ENCODE measurements at places on chromosomes 11 and 22.

- no peak for DNase-seq
Measured at GRCh38 chr11:57434640-57435546, 8.0 kb upstream of the SLC43A3 start.

GRCh38 chr11:66429983-66430602, 8.6 kb downstream of the MRPL11 start:
- DNase-seq, result peak; percentile 69

- DNase-seq, result no peak
Measured at GRCh38 chr11:44357711-44358110, 47.8 kb upstream of the ALX4 start.

- no peak for DNase-seq
Measured at GRCh38 chr11:6646918-6647679, 8.5 kb downstream of the DCHS1 start.

DNA sequence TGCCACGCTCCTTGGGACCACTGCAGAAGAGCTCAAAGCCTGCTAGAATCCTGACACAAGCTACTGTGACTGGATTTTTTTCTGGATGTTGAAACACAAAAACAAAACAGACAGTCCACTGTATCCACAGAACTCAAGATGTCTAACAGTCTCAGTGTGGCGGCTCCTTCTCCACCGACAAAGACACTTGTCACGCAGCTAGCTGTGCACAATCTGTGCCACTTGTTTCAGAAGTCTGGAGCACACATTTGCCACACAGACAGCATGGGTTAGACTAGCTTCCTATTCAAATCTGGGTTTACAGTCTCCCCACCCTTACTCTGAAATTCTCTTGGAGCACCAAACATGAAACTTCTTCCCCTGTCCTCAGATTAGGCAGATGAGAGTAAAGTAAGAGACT, 99.2 kb downstream of the GALNT18 start:
- no peak for DNase-seq

- DNase-seq, result no peak
Measured at GRCh38 chr22:24142241-24142640, 39.0 kb upstream of the SUSD2 start.

GRCh38 chr11:131538322-131538721, 167.9 kb downstream of the NTM start:
- no peak for DNase-seq

DNA sequence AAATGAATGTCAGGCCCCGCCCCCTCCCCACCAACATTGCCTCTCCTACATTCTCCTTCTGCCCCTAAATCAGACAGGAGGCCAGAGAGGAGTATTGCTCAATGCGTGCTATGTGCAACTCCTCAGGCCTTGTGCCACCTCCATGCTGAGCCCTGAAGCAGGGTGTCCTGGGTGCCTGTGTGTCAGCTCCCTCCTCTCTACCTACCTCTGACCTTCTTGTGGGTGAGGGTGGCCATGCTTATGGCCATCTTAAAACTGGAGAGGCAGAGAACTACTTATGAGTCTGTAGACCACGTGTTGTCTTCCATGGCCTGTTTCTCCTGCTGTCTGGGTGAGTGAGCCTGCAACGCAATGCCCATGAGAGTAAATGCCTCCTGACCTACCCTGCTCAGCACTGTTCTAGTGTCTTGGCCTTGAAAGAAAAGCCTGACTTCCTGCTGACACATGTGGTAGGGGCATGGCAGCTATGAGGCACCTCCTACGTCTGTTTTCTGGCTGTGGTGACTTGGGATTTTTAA, 10.5 kb downstream of the MCAM start:
- DNase-seq, result no peak

DNA sequence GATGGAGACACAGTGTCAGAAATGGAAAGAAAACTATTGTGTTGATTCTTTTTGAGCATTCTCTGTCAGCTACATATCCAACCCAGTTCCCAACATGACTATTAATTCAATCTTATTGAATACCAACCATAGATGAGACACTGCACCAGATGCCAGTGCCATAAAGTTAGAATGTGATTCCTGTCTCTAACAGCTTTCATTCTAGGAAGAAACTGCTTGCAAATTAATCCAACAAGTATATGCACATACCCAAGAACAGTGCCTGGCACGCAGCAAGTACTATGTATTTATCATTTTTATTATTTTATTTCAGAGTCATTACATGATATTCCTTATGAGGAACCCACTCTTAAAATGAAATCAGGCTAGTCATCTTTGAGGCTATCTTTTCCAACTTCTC, 34.5 kb downstream of the SLC5A12 start:
- no peak for DNase-seq

DNA sequence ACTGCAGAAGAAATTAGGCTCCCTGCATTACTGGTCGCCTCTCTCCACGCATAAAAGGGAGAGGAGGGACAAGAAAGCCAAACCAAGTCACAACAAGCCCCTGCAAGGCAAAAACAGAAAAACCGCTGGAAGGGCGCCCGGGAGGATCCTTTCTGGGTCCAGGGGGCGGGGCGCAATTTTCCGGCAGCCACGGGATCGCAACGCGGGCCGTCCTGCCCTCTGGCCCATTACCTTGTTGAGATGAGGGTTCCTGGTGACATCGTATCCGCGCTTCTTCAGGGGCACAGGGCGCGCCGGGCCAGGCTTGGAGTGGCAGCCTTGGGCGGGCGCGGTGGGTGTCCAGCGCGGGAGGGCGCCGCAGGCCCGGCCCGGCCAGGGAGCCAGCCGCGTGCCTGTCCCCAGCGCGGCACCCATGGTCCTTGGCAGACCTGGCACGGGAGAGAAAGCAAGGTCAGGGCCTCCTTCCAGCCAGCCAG, 847 bp downstream of the ME3 start:
- DNase-seq, result peak; percentile 31

- no peak for DNase-seq
Measured at GRCh38 chr11:6611092-6611962, 689 bp downstream of the TAF10 start.

DNA sequence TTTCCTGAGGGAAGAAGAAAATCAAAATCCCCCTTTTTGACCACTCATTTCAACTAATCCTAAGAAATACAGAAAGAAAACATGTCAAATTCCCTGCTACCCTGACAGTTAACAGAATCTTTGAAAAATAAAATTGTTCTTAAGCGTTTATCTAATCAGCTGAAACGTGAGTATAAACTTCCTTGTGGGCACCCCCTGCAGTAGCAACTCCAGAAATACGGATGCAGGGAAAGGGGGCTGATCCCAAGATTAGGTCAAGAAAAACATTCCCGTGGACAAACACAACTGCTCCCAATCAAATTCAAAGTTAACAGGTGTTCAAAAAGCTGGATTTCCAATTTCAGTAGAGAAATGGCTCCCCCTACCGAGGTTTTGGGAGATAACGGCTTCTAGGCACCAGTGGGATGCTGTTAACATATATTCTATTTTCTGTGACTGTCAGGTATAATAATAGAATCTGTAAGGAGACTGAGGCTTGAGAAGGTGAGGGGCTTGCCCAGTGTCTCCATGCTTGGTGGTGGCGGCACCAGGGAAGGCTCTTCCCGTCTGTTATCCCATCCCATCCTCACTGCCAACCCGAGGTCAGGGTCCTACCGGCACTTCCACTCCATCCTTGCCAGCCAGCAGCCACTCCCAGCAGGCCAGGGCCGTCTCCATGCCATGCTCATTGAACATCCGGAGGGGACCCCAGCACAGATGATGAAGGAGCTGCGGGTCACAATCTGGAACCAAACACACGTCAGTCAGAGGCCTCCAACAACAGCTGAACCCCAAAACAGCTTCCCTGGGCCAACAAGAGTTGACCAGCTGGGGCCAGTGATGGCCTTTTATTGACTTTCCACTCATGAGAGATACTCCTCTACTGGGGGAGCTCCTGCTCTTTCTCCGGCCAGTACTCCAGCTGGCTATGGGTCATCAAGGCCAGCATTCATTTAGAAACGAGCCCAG, 32.0 kb upstream of the SERPIND1 start:
- DNase-seq, result no peak

- no peak for DNase-seq
Measured at GRCh38 chr22:31691408-31691807, 29.4 kb upstream of the PISD start.

GRCh38 chr22:17475318-17476230, 87.7 kb upstream of the SLC25A18 start:
- no peak for DNase-seq

DNA sequence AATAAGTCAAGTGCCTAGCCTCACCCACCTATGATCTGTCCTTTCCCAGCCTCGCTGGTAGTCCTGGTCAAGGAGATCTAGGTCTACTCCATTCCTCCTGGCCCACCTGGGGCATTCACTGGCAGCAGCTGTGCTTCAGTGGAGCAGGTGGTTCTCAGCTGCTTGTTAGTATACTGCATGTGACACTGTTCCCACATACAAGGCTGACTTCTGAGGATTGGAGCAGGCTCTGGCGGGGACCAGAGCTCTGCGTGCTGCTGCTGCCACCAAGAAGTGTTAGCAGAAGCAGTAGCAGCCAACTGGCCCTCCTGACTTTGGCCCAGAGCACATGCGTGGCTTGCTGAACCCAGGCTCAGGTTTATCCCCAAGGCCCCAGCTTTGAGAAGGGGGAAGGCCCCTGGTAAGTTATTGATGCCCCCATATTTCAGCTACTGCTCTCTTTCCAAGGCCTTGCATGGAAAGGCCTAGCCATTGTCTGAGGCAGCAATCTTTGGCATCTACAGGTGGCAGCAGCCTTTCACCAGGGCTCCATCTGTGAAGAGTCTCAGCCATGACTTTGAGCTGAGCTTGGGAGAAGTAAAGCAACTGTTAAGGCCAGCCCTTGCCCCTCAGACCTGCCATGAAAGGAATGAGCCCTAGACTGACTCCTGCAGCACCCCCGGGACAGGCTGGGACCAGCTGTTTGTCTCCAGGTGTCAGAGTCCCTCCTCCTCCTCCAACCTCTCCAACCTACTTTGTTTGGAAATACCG, 26.5 kb downstream of the ARHGAP1 start:
- DNase-seq, result no peak

- no peak for DNase-seq
Measured at GRCh38 chr22:19880786-19881569, 26.3 kb upstream of the GNB1L start.

DNA sequence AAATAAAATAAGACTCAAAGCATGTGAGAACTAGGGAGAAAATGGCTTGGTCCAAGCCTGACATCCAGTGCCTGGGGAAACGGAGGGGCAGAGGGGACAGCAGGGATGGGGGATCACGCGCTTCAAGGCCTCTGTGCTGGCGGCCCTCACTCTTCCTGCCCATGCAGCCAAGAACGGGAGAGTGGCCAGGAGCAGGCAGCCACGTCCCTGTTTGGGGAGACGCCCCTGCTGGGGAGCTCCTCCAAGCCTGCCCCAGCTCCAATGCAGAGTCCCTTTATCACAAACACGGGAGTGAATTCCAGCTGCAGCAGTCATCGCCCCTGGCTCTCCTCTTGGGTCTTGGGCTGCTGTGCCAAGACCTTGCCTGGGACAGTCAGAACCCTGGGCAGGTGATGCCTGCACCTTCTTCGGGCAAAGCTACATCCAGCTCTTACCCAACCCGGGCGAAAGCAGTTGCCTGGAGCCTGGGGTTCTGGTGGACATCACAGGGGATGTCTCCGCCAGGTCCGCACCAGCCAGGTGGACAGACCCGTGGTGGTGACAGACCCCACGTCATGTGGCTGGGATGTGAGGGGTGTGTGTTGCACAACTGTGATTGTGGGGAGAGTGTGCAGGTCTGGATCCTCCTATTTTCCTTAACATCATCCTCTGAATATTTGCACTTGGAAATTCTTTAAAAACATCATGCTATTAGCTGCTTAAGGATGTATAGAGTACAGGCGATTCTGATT, 1391.3 kb downstream of the BRD1 start:
- no peak for DNase-seq

DNA sequence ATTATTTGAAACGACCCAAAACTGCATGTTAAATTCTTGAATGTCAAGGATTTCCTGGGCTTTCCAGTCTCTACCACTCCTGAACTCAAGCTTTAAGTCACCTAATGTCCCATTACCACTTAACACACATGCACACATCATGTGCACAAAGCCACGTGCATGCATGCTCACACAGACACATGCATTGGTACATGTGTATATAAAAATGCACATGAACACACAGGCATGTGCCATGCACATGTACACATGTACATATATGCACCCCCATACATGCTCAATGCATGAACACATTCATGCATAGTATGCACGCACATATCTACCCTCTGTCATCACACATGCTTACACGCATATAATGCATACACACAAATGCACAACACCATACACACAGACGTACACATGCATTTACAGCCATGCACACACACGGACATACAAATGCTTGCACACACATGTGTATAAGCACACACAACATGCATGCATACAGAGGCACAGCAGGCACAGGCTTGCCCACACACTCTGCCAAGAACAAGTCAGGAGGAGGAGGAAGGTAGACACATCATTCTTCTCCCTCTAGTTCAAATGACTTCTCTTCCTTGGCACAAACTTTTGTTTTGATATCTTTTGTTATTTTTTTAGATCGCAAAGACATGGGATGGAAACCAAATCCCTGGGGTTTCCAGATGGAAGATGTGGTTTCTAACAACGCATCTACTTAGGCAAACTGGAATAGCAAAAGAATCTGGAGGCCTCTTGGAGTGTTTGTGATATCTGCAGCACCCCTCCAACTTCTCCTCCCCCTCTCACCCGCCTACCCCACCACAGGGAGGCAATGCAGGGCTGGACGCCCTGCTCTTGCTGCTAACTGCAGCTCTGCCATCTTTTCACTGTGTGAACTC, 24.6 kb downstream of the RASD2 start:
- no peak for DNase-seq

GRCh38 chr22:36565686-36566085, 36.7 kb upstream of the EIF3D start:
- DNase-seq, result no peak

DNA sequence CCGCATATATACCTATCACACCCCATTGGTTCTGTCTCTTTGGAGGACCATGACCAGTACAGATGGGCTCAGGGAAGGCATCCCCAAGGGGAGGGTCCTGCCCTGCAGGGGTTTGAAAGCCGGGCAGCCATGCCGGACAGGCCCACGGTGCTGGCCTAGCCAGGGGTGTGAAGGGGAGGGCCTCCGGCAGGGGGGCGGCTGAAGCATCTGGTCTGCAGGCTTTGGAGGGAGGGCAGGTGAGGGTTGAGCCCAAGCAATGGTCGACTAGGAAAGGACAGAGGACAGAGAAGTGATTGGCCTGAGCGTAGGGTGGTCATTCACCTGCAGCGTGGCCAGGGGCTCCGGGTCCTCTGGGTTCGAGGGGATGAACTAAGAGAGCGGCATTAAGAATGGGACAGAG, 11.2 kb upstream of the CTSD start:
- no peak for DNase-seq

DNA sequence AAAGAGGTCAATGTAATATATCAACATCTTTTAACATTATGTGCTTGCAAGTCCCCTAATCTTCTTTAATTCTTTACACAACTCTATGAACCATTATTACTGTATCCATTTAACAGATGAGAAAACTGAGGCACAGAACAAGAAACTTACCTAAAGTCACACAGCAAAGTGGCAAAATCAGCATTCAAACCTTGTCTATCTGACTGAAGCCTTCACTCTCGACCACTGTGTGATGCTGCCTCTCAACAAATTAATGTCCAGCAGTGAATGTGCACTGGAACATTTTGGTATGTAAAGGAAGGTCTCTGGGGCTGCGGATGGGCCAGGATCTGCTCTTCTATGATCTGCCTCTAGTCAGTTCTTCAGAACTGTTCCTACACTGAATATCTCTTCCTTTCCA, 42.1 kb downstream of the PRCP start:
- no peak for DNase-seq

GRCh38 chr11:73889019-73889418, 12.2 kb downstream of the PAAF1 start:
- DNase-seq, result no peak

GRCh38 chr22:33255791-33256190, 197.6 kb upstream of the SYN3 start:
- DNase-seq, result no peak

GRCh38 chr11:2864901-2865300, 20.7 kb downstream of the CDKN1C start:
- no peak for DNase-seq
